ENCODE measurements at places on chromosomes 13 and 19.

- DNase-seq, result no peak
Measured at GRCh38 chr13:76286178-76286577, 600.0 kb downstream of the KCTD12 start.

DNA sequence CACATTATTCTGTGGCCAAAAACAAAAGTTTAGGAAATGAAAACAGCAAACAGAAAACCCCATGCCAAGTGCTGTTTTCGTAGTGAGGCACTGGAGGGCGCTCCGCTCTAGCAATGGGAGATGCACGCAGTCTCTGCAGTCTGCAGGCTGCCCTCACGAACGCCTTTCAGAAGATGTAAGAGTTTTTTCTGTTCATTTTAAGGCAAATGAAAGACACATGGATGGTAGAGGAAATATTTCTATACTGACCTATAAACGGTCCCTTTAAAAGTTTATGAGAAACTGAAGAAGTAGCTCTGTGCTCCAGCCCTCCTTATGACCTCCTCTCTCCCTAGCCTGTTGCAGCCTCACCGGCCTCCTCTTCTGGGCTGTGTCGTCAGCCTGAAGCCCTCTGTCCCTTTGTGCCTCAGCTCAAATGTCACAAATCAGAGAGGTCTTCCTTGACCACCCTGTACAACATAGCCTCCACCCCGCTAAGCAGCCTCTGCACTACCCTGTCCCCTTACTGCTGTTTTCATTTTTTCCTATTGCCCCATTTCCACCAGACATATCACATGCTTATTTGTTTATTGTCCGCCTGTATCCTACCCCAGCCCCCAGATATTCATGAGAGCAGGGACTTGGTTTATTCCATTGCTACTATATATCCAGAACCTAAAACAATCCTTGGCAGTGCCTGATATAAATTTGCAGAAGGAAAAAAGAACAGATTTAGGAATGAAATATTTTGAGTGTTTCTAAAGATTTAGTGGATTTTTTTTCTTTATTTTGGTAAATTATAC lies 116.4 kb downstream of the TM9SF2 start:
- no peak for DNase-seq

GRCh38 chr19:48644839-48645619 lies 958 bp downstream of the CA11 start:
- DNase-seq, result no peak

GRCh38 chr19:5397804-5398692 lies 57.2 kb upstream of the ZNRF4 start:
- no peak for DNase-seq

GRCh38 chr13:114081761-114082681 lies 50.4 kb downstream of the RASA3 start:
- no peak for DNase-seq

- DNase-seq, result no peak
Measured at GRCh38 chr13:91053318-91054065, 294.0 kb upstream of the MIR17HG start.

GRCh38 chr19:1168572-1169410 lies 5.3 kb downstream of the SBNO2 start:
- DNase-seq, result no peak

- DNase-seq, result no peak
Measured at GRCh38 chr13:48586591-48587103, 53.8 kb upstream of the RCBTB2 start.

DNA sequence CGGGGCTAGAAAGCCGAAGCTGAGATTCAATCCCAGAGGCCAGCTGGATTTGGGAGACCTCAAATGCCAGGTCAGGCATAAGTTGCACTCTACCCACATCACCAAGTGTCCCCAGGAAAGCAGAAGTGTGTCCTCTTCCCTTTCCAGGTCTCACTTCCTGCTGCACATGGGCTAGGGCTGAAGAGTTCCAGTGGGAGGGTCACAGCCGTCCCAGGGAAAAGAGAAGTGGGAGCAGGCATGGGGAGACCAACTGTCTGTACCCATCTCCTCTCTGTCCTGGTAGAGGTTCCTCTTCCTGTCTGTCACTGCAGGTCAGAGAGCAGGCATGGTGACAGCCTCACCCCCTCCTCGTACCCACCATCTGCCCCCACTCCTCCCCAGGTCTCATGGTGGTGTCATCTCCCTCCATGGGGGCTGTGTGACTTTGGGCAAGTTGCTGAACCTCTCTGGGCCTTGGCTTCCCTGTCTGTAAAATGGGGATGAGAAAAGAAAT lies 14.8 kb downstream of the AXL start:
- no peak for DNase-seq

DNA sequence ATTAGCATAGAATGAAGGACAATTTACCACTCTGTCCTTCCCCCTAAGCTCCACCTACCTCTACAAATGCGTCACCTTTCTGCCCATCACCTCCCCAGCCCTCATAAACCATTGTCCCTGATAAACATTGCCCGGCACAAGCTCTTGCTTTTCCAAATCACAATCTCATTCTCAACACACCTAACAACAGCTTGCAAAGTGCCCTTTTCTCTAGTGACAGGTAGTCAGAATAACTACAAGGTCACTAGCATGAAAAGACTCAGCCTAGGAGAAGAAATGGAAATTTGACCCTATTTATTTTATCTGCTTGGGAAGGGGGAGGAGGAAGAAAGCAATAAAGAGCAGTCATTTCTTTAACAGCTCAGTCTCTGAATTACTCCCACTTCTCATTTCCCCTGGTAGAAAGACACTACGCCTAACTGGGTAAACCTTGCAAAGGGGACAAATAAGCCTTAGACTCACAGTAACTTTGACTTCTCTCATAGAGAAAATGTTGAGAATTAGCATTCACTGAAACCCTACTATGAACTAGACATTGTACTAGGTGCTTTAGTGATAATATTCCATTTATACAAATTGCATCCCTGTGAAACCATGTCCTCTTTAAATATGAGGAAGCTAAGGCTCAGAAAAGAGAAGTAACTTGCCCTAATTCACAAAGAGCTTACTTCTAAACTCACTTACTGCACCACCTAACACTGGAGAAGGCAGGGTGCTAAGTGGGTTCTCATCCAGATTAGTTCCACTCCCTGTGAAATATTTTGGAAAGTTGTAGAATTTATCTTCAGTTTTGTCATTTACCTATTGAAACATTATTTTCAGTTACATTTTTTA lies 116.2 kb upstream of the FNDC3A start:
- no peak for DNase-seq
